ENCODE measurements at places on chromosomes 12 and 14.

DNA sequence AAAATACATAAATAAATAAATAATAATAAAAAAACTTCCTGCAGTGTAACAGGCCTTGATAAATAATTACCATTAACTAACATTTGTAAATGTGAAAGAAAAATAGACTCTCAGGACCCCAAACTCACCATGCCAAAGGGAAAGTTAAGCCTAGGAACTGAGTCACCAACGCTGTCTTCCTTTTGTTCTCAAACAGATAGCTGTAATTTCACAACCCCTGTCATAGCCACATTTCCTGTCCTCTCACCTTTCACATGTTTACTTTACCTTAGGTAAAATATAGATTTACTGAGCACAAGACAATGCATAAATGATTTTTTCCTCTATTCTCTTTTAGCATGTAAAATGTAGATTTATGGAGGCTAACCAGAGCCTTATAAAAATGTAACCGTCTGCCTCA, 35.9 kb upstream of the CHST11 start:
- no peak for DNase-seq

- DNase-seq = no peak
These were observed 96.8 kb upstream of the IFNG-AS1 start for GRCh38 chr12:67892259-67893021.

GRCh38 chr14:57487771-57488170, 5.9 kb downstream of the CCDC198 start:
- DNase-seq = no peak

DNA sequence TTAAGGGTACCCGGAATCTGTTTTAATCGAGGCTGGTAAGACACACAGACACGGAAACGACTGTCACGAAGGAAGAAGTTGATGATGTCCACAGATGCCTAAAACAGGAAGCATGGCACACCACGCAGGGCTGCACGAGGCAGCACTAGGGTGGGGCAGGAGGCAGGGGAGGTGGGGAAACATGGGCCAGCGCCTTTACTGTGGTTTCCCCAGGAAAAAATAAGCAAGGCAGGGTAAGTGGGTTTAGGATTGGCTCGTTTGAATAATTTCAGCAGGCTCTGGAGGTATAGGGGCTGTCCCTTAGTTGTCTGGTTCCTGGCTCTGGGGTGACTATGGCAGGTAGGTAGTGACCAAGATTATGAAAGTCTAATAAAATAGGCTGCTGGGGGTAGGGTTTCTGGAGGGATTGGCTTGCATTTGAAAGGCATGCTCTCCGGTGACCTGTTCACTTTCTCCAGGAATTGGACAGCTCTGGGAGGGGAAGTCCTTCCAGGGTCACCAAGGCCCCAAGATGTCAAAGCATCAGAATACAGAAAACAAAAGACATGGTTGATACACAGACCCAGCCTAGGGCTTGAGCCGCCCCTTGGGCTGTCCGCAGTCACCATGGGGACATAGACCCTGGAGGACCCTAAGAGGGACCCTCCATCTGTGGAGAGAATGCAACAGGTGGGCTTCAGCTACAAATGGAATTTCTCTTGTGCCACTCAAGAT, 35.3 kb downstream of the MAP1LC3B2 start:
- no peak for DNase-seq

- no peak for DNase-seq
These were observed 75.8 kb upstream of the CCDC91 start for GRCh38 chr12:28114488-28114887.

DNA sequence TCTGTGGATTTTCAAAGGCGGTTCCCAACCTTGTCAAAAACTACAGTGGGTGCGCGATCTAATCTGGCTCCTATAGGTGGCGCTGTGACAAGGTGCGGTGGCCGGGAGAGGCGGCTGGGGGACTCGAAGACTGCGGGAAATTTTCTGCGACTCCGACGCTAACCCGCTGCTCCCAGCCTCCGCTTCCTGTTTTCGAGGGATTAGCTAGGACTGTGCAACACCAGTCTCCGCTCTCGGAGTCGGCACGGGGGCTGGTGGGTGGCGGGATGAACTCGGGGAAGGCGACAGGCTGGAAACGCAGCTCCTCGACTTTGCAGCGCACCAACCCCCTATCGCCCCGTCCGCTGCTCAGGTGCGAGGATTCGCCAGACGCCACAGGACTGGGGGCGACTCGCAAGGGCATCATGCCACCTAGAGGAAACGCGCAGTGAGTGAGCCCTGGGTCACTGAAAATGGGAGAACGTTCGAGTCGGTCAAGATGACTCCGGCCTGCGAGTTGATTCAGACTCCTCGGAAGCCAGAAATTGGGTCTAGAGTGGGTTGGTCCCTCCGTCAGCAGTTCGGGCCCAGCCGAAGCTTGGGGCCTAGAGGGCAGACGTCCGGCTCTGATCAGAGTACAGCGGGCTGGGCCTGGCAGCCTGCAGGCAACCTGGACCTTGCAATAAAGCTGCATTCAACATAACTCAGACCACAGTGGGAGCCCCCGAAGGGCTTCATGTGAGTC, 5.5 kb upstream of the PAX9 start:
- DNase-seq = no peak

DNA sequence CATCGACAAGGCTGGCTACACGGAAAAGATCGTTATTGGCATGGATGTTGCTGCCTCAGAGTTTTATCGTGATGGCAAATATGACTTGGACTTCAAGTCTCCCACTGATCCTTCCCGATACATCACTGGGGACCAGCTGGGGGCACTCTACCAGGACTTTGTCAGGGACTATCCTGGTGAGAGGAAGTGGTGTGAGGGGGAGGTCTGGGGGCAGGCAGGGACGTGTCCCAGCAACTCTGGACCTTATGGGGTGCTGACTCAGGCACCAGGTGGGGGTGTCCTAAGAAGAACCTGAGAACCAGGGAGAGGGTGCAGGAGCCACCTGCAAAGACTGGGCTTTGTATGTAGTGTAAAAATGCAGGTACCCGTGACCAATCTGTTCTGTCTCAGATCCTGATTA, 5.2 kb downstream of the ENO2 start:
- DNase-seq = no peak

- DNase-seq = no peak
These were observed 108.2 kb upstream of the NAV3 start for GRCh38 chr12:77722536-77722935.

GRCh38 chr12:131052063-131052781, 98.5 kb downstream of the ADGRD1 start:
- DNase-seq = no peak

DNA sequence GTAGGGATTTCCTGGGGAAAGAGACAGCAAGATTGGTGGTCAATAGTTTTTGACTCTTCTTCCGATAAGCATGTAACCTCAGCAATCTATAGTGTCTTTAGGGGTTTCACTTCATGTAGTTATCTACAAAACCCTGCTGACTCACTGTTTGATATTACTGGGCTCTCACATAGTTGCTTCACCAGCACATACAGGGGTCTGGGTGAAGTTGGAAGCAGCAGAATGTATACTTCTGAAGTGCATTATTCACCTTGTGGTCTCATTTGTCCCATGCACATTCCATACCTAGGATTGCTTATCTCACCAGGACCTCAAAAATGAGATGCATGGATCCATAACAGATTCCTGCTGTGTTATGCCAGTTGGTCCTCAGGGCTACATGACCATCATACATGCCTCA, 280.0 kb downstream of the LRIG3 start:
- no peak for DNase-seq

GRCh38 chr14:22097586-22098292, 424.1 kb upstream of the OR4E1 start:
- no peak for DNase-seq

- DNase-seq = no peak
These were observed 1.6 kb downstream of the KRT71 start for GRCh38 chr12:52551216-52551865.

GRCh38 chr12:9813821-9814798, 13.2 kb upstream of the KLRF1 start:
- no peak for DNase-seq

DNA sequence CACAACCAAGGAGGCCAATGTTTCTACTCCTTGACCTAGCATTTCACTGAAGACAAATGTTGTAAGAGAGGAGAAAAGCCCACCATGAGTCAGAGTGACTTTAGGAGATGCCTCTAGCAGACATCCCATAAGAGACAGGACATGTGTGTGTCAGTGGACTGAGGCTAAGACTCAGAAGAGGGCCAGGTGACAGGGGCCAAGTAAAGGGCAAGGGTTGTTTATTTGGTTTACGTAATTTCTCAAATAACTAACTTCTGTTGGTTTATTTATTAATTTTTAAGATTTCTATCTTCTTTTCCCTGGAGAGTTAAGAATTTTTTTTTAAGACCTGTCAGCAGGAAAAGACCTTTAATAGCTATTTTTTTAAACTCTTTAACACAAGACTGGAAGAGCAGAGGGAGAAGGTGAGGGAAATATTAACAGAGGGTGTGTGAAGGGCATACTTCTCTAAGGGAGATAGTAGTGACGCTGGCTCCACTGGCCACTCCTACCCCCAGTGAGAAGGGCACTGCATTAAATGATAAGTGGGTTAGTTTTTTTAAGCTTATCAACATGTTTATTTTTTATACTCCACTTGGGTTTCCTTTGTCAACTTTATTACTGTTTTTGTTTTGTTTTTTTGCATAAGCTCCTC, 3.4 kb downstream of the PNP start:
- DNase-seq = no peak

DNA sequence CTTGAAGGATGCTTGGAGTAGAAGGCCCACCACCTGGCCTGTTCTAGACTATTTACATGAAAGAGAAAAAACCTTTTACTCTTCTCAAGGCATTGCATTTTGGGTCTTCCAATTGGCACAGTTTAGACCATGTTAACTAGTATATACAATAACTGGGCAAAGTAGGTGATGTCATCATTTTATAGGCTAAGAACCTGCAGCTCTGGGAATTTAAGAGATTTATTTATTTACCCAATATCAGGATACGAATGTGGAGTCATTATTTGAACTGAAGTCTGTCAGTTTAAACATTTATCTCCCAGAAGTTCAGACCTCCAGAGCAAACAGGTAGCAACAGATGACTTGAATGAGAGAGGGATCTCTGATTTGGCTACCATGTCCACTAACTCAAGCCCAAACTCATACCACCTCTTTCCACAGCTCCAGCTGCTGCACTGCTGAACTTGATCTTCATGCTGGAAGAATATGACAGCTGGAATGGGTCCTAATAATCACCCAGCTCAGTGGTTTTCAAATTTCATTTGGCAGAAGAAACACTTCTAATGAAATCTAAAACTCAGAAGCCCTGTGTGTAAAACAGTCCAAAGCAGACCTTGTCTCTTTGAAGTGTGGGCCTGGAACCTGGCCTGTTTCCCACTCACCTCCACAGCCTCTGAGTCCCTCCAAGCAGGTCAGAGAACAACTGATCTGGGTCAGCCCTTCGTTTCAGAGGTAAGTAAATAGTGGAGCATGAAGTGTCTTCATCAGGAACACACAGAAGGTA, 179.2 kb downstream of the EMP1 start:
- no peak for DNase-seq

DNA sequence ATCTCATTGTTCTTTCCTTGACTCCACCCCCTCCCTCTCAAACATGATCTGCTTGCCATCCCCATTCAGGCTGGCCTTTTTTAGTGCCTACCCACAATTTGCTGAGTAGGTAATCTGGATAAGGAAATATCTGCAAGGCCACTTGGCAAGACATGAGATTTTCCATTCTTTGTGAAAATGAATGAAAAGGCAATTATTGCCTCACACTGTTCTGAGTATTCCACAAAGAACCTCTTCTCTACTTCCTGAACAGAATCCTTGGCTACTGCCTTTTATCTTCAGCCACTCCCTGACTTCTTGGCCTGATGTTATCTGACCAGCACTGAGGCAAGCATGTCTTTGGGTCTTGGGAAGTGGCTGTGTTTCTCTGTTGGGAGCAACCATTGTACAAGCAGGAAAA, 263.2 kb upstream of the ATP2B1 start:
- no peak for DNase-seq

DNA sequence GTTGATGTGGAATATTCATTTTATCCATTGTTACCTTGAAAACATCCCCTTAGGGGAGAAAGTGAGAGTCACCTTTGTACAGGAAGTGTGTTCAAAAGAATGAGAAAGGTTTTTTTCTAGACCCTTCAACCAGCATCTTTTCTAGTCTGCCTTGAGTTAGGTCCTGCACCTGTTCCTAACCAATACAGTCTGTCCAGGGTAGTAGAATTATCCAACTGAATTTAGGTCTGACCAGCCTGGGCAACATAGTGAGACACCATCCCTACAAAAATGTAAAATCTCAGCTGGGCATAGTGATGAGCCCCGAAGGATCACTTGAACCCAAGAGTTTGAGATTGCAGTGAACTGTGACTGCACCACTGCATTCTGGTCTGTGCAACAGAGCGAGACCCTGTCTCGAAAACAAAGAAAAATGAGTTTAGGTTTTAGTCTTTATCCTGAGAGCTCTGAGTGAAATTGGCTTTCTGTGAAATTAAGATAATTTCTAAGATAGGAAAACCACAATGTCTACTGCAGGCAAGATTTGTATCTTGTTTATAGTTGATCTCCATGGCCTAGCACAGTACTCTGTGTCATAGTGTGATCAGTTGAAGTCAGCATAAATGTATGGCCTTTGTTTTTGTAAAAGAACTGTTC, 25.2 kb downstream of the ARHGAP5 start:
- DNase-seq = no peak
